ENCODE measurements at places on chromosomes 11 and 22.

- no peak for DNase-seq
Observed at GRCh38 chr11:111370902-111371578, 8.0 kb downstream of the POU2AF1 start.

DNA sequence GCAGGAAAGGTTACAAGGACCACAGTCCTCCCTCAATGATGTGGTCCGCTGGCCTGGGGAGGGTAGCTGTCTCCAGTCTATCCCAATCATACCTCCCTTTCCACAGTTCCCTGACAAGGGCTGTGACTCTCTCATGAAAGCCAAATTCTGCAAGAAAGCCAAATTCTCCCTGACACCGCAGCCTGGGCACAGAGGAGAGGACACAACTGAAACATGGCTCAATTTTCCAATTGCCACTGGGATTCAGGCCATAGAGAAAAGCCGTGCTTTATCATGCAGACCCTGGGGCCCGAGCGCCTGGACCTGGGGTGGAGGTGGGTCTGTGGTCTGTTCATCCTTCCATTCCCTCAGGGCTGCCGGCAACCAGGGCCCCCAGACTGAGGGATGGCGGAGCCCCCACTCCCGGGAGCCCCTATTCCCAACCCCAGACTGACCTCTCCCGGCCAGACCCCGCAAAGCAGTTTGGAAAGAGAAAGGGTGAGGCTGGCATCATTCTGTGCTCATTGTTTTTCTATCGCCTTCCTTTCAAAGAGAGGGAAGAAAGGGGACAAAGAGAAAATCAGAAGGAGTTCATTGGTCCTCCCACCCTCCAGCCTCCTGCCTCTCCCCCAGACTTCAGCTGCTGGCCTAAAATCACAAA lies 239.5 kb downstream of the BUD13 start:
- no peak for DNase-seq

DNA sequence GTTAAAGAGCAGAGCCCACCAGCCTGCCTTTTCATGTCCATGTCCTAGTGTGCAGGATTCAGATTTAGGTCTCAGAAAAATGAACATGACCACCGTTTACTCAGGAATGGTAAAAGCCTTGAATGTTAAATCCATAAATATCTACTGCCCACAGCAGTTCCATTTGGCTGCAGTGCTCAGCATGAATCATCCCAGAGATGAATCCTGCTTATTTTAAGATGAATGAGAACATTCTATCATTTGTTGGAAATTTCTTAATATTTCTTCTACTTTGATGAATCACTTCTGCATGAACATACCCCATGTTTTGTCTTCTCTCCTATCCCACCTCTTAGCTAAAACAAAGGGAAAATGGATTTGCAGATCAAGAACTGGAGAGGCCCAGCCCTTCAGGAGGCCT lies 47.5 kb upstream of the AQP11 start:
- no peak for DNase-seq

DNA sequence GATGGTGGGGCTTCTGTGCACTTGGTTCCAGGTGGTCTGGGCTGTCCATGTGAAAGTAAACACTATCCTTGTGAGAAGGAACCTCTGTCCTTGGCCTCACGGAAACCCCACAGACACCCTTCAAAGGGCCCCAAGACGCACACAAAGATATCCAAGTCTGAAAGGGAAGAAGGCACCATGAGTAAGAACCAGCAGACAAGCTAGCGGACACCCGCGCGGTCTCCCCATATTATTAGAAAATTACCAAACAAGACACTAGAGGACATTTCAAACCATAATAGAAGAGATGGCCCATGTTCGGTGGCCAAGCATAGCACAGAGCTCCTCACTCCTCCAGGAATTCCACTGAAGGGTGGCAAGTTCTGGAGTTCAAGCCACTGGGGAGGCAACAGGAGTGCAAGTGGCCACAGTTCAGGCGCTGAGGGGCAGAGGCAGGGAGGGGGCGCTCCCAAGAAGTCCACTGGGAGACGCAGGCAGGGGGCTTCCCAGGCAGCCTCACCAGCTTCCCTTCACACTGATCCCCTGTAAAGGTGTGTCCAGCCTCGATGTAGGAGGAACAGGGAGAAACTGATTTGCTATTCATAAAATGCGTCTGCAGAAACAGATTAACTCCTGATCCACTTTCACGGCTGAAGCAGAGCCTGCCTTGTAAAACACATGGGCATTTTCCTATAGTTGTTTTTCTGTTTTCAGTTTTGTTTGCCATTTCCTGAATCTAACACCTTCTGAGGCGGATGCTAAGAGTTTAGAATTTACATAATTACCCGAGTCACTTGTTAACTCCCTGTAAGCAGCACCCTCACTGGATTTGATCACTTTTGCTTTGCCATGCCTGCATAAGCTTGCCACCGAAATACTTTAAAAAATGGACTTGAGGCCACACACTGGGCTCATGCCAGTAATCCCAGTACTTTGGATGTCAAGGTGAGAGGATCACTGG lies 9.1 kb upstream of the PPARA start:
- no peak for DNase-seq

DNA sequence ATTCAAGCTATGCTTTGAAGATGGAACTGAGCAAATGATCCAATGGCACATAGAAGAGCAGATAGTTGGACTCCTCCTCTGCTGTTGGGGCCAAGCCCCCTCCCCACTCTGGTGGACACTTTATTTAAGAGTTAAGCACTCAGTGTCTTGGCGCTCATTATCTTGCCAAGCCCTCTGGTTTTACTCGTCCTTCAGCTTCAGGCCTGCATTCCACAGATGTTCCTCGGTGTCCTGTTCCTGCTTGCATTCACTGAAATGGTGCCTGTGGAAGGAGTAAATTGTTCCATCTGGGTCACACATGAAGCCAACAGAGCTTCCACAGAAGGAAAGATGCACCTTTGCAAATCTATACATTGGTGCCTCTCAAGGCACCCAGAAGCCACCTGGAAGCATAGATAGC lies 26.1 kb downstream of the MAML2 start:
- no peak for DNase-seq

- DNase-seq = no peak
Observed at GRCh38 chr22:36147196-36147791, 13.3 kb downstream of the APOL3 start.

GRCh38 chr22:29587938-29588699 lies 7.2 kb upstream of the NIPSNAP1 start:
- no peak for DNase-seq

DNA sequence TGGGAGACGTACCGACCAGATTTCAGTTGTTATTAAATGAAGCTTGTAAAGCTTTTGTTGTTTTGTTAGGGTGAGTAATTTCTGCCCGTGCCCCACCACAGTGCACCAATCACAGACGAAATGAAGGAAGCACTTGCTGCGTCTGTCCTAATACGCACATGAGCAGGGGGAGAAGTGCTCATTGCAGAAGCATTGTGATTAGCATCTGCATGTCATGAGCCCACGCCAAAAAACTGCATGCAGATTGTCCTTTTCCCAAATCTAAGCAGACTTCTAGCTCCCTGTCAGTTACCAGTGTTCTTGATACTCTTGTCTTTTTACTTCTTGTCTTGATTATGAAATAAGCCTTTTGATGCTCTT lies 15.5 kb downstream of the RBX1 start:
- no peak for DNase-seq

DNA sequence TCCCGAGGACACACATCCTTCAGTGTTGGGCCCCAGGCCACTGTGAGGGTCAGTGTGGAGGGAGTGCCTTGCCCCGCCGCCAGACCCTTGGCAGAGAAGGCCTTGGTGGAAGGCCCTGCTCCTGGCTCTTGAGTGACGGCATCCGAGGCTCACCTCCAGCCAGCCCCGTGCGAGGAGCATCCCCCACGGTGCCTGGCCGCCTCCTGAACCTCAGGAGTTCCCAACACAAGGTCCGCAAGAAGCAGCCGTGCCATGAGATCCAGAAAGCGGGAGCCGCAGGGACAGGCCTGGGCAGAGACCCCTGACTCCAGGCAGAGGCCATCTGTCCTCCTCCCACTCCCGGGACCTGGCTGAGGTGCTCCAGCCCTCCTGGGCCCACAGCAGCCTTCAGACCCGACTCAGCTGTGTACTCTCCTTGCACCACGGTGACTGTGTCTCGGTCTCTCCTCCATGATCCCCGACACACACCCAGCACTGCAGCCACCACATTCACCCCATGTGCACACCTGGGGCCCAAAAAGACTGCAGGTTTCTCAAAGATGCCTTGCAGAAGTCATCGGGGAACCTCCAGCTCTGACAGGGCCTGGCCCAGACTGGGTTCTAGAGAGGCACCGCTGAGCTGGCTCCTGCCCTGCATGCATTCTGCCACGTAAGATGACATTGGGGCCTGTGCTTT lies 870.2 kb downstream of the BRD1 start:
- DNase-seq = no peak

DNA sequence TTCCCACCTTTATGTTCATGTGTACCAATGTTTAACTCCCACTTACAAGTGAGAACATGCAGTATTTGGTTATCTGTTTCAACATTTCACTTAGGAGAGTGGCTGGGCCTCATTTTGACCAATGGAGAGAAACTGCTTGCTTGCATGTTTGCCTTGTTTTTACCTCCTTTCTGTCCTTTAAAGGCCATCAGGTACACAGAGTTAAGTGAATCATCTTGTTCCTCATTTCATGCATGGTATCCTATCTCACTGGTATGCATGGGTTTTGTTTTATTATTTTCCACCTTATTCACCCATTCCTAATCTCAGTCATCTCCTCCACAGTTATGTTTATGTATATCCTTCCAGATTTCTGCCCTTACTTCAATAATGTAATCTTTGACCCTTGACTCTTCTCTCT lies 101.0 kb downstream of the ELP4 start:
- DNase-seq = no peak

DNA sequence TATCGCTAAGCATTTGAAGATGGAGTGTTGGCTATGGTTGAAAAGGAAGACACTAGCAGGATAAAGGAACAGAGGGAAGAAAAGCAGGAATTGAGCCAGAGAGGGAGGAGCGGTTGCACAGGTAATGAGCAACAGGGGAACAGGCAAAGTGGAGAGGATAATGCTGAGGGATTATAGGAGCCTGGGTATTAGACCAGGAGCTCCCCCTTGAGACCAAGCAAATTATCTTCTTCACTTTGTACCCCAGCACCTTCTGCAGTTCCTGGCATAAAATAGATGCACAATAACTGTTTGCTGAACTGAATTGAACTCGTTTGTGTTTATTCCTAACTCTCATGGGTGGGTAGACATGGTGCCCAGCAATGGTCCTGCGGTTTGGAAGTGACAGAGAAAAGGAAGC lies 54.6 kb upstream of the OR5P2 start:
- no peak for DNase-seq

- no peak for DNase-seq
Observed at GRCh38 chr11:105490333-105490732, 119.5 kb upstream of the GRIA4 start.

GRCh38 chr22:24175160-24175808 lies 6.0 kb upstream of the SUSD2 start:
- DNase-seq = peak; percentile 37

DNA sequence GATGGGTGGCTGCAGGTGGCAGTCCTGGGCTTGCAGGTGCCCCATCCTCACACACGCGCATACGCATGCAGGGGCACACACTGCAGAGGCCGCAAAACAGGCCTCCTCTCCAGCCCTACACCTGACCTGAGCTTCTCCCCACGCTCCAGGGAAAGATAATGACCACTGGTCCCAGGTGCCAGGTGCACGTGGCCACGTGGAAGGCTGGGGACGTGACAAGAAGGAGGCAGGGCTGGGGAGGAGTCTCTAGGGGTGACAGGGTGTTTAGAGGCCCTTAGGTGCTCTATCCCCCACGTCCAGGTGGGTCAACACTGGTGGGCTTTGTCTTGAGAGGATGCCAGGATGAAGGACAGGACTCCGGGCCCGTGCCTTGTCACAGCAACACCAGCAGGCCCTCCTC lies 23.5 kb upstream of the CPT1A start:
- no peak for DNase-seq

- no peak for DNase-seq
Observed at GRCh38 chr11:42657169-42657568, 654.6 kb upstream of the API5 start.

DNA sequence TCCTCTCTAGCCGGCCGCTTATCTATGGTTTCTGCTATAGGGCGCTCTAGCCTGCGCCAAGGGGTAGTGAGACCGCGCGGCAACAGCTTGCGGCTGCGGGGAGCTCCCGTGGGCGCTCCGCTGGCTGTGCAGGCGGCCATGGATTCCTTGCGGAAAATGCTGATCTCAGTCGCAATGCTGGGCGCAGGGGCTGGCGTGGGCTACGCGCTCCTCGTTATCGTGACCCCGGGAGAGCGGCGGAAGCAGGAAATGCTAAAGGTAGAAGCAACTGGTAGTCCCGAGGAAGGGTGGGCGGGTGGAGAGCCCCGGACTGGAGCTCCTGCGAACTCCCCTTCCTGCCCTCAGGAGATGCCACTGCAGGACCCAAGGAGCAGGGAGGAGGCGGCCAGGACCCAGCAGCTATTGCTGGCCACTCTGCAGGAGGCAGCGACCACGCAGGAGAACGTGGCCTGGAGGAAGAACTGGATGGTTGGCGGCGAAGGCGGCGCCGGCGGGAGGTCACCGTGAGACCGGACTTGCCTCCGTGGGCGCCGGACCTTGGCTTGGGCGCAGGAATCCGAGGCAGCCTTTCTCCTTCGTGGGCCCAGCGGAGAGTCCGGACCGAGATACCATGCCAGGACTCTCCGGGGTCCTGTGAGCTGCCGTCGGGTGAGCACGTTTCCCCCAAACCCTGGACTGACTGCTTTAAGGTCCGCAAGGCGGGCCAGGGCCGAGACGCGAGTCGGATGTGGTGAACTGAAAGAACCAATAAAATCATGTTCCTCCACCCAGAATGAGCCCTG lies at the start of the genes LBHD1 and UQCC3:
LBHD1 (minus strand) TSS at position 660 of the 782 bp plus-strand sequence. CDS start 2,236 bp downstream, outside the sequence.
UQCC3 (plus strand) TSS at position 66 of the 782 bp plus-strand sequence; CDS start at position 139, 73 bp downstream.
- peak; percentile 49 for DNase-seq

- DNase-seq = no peak
Observed at GRCh38 chr11:8192896-8193209, 24.0 kb upstream of the RIC3 start.

DNA sequence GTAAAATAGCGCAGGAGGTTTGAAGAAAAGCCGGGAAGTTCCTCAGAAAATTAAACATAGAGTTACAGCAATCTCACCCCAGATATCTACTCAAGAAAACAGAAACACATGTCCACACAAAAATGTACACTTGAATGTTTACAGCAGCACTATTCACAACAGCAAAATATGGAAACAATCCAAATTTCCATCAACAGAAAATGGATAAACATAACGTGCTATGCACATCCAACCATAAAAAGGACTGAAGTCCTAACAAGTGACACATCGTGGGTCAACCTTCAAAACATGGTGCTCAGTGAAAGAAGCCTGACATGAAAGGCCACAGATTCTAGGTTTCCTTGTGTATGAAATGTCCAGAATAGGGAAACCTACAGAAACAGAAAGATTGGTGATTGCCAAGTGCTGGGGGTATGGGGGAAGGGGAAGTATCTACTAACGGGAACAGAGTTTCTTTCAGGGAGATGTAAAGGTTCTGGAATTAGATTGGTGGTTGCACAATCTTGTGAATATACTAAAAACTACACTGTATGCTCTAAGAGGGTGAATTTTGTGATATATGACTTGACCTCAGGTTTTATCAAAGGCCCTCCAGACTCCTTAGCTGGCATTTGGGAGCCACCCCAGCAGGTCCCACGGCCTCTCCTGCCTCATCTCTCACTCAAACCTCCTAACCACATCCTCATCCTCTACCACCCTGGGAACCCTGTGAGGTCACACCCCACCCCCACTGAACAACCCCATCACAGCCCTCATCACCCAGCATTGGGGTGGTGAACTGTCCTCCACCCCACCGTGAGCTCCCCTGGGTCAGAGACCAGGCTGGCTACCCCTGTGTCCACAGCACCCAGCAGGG lies 69.2 kb upstream of the PRR5 start:
- no peak for DNase-seq

Measured in effector memory CD4-positive, alpha-beta T cell (primary cell).